NCI-H1105 (cell line): ENCODE measurements at places on chromosomes 3 and 15.

- DNase-seq: no peak
These were observed 122.5 kb upstream of the ST8SIA2 start for GRCh38 chr15:92271179-92271578.

- DNase-seq: no peak
These were observed 11.4 kb downstream of the FHIT start for GRCh38 chr3:61239871-61240270.

- DNase-seq: no peak
These were observed 216.8 kb upstream of the CD96 start for GRCh38 chr3:111325160-111325718.

- DNase-seq: no peak
These were observed 53.7 kb upstream of the INO80 start for GRCh38 chr15:41169781-41170180.

GRCh38 chr3:34008191-34008590 is 209.8 kb downstream of the PDCD6IP start:
- DNase-seq: no peak

DNA sequence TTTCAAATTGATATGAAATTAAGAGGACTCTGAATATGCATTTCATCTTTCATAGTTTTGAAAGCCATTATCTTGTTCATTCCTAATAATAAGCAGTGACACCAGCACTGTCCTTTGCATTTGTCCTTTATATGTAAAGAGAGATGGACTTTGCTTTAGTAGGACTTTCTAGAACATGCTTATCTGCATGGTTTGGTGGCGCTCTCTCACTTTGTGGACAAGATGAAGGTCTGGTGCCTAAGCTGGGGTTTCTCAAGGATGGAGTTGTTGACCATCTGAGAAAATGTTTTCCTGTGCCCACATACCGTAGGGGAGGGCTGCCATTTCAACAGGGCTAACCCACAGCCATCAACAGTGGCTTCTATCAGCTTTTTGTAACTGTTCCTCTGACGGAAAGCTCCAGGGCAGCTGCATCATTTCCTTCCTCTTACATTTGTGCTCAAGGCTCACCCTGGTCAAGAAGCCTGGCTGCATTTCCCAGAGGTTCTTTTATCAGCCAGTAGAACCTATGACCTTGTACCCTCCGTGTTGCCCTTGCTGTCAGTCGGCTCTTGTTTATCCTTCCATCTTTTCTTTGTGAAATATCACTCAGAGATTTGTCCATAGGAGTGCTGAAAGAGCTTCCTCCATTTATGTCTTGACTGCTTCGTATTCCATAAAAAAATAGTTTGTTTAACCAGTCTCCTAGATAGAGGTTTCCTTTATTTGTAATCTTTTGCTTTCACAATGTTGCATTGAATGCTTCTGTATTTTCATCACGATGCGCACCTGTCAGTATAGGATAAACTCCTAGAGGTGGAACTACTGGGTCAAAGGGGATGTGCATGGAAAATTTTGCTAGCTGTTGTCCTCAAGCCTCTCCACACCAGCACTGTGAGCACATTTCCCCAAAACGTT is 44.6 kb downstream of the ABHD2 start:
- no peak for DNase-seq

GRCh38 chr3:45985532-45986302 is 9.9 kb downstream of the FYCO1 start:
- no peak for DNase-seq

DNA sequence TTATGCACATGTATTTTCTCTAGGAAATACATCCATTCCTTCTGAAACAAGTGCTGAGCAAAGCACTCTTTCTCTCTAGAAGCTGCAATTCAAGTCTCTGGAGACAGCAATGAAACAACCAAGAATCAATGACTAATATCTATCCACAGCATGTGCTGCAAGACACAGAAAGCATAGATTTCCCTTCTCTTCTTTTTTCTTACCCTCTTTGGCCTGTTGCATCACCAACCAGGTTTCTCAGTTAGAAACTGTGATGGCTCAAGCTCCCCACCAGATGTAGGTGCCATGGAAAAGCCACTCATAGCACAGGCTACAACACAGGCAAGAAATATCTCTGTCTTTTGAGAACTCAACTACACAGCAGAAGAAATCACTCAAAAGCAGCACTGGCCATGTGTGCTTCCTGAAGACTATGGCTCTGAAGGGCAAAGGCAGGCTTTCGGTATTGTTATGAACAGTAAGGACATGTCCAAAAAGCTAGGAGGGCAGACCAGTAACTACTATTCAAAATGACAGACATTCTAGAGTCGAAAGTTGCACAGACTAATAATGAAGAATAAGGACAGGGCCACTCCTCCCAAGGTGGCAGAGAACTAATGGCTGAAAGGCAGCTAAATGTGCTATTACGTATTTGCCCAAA is 15.5 kb downstream of the ZDHHC3 start:
- DNase-seq: no peak

DNA sequence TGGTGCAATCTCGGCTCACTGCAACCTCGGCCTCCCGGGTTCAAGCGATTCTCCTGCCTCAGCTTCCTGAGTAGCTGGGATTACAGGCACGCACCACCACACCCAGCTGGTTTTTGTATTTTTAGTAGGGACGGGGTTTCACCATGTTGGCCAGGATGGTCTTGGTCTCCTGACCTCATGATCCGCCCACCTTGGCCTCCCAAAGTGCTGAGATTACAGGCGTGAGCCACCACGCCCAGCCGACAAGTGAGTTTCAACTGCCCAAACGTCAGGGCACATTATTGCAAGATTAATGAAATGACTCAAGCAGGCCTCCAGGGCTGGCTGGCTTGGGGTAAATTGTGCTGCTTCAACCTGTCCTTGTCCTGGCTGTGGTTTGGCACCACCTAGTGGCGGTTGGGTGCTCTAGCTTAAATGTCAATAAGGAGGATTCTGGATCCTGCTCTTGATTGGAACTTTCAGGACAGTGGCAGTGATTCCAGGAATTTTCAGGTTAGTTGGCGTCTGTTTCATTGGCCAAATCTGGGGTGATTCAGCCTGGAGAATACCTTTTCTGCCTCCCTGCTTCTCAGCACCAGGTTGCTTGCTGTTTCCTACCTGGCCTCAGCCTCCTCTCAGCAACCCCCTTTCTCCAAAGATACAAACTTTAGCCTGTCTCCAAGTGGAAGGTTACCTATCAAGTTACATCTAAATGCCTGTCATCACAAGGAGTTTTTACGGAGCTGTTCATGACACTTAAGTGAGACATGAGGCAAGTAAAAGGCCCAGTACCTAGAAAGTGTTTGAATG is 32.4 kb upstream of the SACM1L start:
- peak; percentile 66 for DNase-seq

- peak; percentile 57 for DNase-seq
These were observed 263.6 kb upstream of the AZI2 start for GRCh38 chr3:28612232-28612631.

- DNase-seq: no peak
These were observed 178.0 kb downstream of the NSMCE3 start for GRCh38 chr15:29091666-29092065.

- no peak for DNase-seq
These were observed 119.7 kb upstream of the PHLDB2 start for GRCh38 chr3:111739311-111739911.

DNA sequence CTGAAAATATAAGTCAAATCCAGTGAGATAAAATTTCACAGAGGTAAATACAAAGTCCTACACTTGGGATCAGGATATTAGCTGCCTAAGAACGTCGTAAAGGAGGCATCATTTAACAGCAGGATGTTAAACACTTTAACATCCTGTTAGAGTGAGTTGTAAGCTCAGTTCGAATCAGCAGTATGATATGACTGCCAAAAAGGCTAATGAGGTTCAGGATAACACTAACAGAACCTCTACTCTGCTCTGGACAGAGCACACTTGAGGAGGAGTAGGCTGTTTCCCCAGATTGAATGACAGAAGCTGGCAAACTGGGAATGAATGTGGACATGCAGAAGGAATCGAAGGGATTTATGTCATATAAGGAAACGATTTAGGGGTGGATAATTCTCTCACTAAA is 227.1 kb upstream of the CD96 start:
- no peak for DNase-seq

GRCh38 chr3:171690281-171690680 is 120.0 kb downstream of the PLD1 start:
- DNase-seq: no peak

DNA sequence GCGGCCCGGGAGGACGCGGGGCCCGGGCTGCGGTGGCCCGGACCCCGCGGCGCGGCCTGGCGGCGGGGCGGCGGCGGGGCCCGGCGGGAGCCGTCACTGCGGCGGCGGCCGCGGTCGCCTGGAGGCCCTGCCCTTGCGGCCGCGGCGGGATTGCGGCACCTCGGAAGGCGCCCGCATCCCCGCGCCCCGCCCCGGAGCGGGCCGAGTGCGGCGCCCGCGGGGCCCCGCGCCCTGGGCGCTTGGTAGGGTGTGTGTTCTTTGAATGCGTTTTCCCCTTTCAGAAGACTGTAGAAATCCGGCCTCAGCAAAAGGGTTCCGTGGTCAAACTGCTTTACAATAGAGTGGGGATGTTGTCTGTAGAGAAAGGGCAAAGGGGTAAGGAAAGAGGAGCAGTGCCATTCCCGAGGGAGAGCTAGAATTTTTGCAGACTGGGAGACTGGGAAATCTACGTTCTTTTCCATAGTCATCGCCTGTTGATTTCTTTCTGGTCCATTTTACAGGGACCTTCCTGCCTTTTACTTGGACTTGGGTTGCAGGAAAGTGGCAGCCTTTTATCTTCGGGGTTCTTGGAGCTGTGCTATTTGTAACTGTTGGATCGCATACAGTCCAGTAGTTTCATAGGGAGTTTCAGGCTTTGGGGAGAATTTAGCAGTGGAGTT is 630 bp downstream of the SNRK start:
- no peak for DNase-seq

- DNase-seq: no peak
These were observed 69.9 kb downstream of the TMCO5A start for GRCh38 chr15:38004218-38004861.

GRCh38 chr3:32432711-32433530 is 41.3 kb downstream of the CMTM7 start:
- DNase-seq: no peak

DNA sequence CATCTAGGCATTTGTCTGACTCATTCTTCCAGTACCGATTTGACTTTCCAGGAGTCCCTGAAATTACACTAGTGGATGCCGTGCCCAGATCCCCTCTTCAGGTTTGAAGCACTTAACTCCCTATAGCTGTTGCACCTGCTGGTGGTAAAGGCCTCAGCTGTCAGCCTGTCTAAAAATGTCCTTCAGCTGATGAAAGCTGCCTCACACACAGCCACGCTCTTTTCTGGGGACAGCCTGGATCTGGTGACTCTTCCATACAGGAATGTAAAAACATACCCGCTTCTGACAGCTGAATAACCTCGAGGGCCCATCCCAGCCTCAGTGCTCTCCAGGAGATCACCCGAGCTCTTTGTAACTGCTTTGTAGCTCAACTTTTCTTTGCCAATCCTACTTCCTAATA is 534.1 kb upstream of the GRM7 start:
- peak; percentile 51 for DNase-seq

- DNase-seq: peak; percentile 42
These were observed 441.3 kb downstream of the MAGI1 start for GRCh38 chr3:65597226-65597951.

DNA sequence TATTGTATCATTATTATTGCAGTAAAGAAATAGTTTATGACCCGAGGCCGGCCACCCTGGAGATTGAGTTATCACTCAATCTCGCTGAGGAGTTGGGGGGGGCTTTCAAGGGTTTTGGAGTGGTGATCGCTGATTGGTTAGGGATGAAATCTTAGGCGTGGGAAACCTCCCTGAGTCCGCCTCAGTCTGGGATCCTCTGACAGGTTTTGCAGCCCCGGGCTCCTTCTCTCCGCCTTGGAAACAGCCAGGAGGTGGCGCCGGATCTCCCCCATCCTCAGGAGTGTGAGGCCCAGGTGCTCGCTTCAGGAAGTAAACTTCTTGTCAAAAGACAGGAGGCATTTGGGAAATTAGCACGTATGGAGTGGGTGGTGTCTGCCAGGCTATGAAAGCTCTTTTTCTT is 41.1 kb upstream of the SEC61A1 start:
- DNase-seq: peak; percentile 73

DNA sequence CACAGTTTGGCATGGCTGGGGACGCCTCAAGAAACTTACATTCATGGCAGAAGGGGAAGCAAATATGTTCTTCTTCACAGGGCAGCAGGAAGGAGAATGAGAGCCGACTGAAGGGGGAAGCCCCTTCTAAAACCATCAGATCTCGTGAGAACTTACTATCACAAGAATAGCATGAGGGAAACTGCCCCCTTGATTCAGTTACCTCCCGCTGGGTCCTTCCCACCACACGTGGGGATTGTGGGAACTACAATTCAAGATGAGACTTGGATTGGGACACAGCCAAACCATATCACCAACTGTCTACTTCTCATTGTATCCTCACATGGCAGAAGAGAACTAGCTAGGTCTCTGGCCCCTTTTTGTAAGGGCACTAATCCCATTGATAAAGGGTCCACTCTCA is 30.5 kb downstream of the CCDC32 start:
- DNase-seq: no peak

- no peak for DNase-seq
These were observed at the start of gene COL7A1 for GRCh38 chr3:48595075-48595525. Gene COL7A1, minus strand, starts transcription at chr3:48595329. Its CDS starts 170 bp downstream, at chr3:48595159.

GRCh38 chr3:14962762-14963161 is 15.4 kb downstream of the NR2C2 start:
- no peak for DNase-seq

GRCh38 chr15:40103864-40104271 is 4.8 kb downstream of the BMF start:
- peak; percentile 45 for DNase-seq

DNA sequence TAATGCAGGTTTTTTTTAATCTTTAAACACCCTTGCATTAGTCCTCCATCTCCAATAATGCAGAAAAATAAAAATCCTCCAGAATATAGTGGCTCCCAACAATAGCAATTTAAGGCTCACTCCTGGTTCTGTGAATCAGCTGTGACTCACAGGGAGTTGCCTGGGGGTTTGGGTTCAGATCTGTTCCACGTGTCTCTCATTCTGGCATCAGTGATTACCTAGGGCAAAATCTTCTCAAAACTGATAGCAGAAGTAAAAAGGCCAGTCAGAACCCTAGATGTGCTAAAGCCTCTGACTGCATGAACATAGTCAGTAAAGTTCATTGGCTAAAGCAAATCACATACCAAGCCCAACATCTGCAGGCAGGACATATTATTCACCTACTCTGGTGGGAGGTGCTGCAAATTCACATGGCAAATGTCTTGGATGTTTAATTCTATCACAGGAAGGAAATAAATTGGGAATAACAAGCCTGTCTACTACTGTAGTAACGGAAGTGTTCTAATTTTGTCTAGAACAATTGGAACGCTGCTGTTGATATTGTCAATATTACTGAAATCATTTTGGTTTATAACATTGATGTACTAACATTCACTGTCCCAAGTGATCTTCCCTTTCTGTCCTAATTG is 364.1 kb upstream of the CNTN4 start:
- DNase-seq: no peak

DNA sequence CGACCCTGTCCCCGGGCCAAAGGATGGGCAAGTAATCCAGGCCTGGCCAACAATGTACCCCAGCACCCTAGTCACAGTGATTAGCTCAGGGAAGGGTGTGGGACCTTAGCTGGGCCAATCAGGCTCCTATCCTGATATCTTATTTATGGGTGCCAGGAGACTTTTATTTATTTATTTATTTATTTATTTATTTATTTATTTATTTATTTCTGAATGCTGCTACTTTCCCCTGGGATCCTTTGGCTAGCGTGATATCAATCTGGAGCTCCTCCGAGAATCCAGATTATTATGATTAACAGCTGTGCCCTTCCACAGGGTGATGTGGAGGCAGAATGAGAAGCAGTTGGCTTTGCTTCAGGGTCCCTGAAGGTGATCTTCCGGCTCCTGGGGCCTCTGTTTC is 32.2 kb upstream of the BHLHE40 start:
- no peak for DNase-seq
